ENCODE measurements at places on chromosomes 4 and X.

- peak; percentile 28 for DNase-seq
These were observed 13.6 kb downstream of the EXOC1 start for GRCh38 chr4:55866973-55867574.

- DNase-seq = no peak
These were observed 209.6 kb upstream of the IRS4 start for GRCh38 chrX:108945883-108946523.

DNA sequence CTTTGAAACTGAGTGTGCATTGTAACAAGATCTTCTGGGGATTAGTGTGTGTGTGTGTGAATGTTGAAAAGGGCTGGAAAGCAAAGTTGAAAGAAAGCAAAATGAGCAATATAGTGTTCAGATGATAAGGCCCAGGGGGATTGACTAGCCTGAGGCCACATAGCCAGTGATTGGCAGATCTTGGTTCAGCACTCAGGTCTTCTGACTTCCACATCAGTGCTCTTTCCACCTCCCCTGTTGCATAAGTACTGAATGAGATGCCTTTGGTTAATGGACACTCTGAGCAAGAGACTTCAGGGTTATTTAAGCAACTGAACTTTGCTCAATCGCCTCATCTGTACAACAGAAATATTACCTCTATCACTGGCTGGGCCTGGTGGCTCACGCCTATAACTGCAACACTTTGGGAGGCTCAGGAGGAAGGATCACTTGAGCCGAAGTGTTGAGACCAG lies 120.4 kb downstream of the TMEM164 start:
- DNase-seq = no peak

DNA sequence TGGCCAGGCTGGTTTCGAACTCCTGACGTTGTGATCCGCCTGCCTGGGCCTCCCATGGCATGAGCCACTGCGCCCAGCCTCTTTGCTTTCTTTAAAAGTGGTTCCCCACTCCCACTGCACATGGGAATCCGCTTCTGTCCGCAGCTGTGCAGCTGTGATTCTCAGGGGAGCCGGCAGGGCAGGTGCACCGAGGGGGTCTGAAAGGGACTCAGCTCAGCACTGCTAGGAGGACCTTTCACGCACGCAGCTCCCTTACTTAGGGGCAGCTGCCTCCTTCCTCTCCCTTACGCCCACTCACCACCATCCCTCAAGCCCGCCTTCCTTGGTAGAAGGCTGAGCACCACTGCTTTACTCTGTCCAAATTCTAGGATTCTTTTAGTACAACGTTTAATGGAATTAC lies 40.4 kb upstream of the CYP4V2 start:
- no peak for DNase-seq

DNA sequence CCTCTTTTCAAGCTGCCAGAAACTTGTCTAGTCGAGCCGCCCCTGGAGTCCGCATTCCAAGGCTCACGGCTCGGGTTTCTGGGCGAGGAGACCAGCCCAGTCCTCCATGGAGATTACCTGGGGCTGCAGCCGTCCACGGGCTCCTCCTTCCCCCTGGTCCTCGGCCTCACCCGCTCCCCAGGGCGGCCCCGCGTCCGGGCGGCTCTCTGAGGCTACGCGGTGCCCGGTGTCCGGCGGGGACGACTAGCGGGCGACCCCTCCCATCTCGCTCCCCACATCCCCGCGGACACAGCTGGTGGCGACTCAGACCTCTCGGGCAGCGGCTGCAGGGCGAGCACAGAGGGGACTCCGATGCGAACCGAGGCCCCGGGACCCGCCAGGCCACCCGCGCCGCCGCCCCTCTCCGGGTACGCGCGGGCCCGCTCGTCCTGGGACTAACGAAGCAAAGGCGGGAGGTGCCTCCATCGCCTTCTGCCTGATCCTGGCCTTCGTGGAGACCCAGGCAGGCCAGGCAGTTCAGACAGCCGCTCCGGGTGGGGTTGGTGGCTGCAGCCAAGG lies 159.4 kb downstream of the TRAM1L1 start:
- DNase-seq = no peak

- DNase-seq = no peak
These were observed 42.6 kb downstream of the ARFIP1 start for GRCh38 chr4:152822323-152822722.

DNA sequence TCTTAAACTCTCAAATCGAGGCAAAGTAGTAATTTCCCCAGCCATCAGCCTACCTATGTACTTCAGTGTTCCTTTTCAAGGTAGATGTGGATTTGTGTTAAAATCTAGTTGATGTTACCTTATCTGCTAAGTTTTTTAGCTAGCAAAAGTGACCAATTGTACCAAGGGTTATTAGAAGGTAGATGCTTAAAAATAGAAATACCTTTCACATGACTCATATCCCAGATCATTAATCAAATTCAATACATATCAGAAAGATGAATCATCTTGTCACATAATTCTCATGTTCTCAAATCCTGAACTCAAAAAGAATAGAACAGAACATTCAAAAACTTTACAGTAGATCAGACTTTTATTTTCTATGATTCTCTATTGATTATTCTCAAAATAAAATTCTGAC lies 3.5 kb downstream of the ENAM start:
- DNase-seq = no peak

DNA sequence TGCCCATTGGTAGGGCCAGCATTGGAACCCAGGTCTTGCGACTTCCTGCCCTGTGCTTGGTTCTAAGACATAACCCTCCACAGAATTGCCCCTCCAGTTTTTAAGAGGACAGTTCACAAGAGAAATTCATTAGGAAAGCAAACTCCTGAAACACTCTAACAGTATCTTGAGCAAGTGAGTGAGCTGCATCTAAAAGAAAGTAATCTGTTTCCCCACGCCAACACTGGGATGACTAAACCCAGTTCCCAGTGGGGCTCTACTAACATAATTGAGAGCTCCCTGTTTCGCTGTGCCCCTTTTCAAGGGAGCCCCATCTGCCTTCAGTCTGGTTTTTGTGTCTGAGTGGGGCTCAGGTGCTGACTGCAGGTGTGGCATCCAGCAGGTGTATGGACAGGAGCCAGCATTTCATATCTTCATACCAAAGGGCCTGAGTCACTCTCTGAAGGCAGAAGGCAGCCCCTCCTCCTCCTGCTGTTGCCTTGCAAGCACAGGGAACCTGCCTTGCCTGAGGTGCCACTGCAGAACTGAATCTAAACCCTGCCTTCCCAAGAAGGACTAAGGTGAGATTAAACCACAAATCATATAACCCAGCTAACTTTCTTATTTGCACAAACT lies 8.0 kb downstream of the AMOT start:
- DNase-seq = no peak

- DNase-seq = no peak
These were observed 108.4 kb upstream of the ZCCHC13 start for GRCh38 chrX:74195605-74196004.

- DNase-seq = no peak
These were observed 110.3 kb upstream of the PDHA2 start for GRCh38 chr4:95729596-95729995.

GRCh38 chr4:186201535-186202230 lies 10.3 kb downstream of the CYP4V2 start:
- peak; percentile 1 for DNase-seq

- no peak for DNase-seq
These were observed 166.6 kb downstream of the LHFPL1 start for GRCh38 chrX:112513154-112513553.

DNA sequence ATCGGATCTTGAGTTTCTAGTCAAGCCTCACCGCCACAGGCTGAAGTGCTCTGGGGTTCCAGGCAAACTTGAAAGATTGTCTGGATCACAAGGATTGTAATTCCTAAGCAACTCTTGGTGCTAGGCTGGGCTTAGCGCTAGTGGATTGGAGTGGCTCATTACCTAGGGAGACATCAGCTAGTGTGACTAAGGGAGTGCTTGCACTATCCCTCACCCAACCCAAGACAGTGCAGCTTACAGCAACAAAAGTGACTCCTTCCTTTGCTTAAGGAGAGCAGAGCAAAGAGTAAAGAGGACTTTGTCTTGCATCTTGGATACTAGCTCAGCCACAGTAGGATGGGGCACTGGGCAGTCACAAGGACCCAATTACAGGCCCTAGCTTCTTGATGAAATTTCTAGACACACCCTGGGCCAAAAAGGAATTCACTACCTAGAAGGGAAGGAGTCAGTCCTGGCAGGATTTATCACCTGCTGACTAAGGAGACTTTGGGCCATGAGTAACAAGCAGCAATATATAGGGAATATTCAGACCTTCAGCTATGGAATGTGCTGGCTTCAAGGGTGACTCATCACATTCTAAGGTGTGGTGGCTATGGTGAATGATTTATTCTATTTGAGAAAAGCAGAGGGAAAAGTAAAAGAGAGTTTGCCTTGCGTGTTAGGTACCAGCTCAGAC lies 1212.4 kb downstream of the PCDH18 start:
- no peak for DNase-seq

GRCh38 chrX:148310426-148311165 lies 189.8 kb upstream of the AFF2 start:
- no peak for DNase-seq

- no peak for DNase-seq
These were observed 144.4 kb downstream of the AMMECR1 start for GRCh38 chrX:110173192-110174175.

- DNase-seq = no peak
These were observed 19.7 kb upstream of the AMELX start for GRCh38 chrX:11273544-11273943.

DNA sequence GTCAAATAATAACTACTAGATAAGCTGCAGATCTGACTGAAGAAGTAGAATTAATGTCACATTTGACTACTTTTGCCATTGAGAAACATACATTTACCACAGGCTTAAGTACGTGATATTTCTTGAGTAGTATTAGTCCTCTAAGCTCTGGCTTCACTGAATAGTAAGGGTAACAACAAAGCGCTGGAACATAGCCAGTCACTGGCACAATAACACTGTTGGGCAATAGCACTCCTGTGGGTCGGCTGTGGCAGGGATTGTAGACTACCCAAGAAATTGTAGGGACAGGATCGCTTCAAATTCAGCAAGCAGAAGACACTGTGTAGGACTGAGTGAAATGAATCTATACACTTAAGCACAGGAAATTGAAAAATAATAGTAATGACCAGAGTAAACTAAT lies 27.1 kb upstream of the IL15 start:
- no peak for DNase-seq

DNA sequence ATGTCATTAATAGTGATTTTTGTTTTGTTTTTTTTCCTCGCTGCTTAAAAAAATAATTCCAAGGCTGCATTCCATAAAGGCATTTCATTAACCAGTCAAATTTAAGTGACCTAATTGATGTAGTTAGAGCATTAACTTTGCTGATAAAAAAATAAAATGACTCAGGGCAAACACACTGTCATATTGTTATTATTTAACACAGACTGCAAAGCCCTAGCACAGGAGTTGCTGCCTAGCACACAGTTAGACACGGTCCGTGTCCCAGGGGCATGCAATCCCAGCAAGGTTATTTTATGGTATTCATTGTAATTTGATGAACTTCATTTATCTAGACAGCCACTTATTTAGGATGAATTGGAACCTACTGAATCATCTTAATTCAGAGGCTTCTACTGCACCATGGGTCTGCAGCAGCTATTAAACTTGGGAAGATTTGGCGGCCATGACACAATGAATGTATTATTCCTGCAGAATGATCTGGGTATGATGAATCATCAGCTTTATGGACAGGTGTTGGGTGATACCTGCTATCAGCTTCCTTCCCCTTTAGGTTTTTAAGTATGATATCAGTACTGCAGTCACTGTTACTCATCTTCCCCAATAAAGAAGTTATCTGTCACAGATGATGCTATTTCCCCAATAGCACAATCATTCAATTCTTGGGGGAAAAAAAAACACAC lies 182.7 kb downstream of the PPARGC1A start:
- DNase-seq = no peak

GRCh38 chr4:46385946-46386345 lies 4.0 kb downstream of the GABRA2 start:
- no peak for DNase-seq

DNA sequence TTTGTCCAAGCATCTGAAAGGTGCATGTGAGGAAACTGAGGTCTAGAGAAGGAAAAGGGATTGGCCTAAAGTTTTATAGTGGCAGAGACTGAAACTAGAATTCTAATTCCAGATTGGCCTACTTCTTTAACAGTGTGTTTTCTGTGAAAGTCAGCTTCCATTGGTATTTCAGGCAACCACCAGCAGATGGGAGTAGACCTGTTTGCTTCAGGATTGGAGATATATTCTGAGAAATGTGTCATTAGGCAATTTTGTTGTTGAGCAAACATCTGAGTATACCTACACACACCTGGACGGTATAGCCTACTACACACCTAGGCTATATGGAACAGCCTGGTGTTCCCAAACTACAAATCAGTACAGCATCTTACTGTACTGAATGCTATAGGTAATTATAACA lies 207.3 kb upstream of the RADX start:
- DNase-seq = no peak

DNA sequence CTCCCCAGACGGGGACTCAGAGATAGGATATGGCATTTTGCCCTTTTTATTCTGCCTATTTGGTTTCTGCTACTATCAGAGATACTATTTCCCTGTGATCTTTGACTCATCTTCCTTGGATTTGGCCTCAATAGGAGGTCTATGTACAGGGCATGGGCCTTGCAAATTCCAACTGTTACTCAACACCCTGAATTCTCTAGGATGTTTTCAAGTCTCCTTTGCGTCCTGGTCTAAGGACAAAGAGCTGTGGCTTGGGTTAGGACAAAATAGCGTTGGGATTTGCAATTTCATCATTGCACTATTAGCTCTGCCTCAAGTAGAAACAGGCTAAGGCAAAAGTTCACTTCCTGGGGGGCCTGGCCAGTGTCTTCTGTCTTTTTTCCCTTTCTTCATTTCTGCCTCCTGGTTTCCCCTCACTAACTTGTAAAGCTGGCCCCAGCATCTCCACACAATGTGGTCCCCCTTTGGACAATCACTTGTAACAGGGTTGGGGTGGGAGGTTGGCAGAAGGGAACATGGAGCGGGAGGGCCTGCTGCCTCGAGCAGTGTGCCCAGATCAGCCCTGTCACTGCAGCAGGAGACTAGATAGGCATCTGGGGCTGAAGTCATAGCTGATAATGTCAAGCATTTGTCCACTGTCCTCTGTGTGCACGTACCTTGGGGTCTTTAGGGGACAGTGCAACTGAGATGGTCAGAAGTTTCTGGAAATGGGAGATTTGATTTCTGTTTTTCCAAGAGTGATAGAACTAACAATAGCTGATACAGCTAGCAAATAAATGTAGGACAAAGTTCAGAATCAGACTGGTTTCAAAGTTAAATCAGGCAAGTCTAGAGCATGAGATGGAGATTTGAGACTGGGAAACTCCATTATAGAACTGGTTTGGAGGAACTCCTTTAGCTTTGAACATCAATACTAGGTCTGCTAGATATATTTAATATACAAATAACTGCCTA lies 25.8 kb upstream of the STBD1 start:
- DNase-seq = no peak

DNA sequence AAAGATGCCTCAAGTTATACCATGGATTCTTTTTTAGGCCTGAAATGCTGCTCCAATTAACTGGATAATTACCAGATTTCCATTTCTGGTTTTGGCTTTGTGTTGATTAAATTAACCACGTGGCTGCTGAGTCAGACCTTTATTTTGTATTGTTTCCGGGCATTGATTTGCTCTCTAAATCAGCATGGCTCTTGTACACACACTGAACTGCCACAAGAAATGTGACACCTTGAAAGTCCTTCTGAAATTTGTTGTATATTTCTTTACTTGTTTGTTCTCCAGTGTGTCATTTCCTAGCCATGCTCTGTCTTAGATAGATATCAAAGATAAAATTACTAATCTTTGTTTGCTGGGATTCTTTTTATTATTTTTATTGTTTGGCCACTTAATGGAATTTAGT lies 11.7 kb downstream of the MTTP start:
- no peak for DNase-seq

- DNase-seq = no peak
These were observed 40.8 kb upstream of the SETD7 start for GRCh38 chr4:139596684-139597279.
